Stimulated activated CD4-positive, alpha-beta T cell treated with anti-CD3 and anti-CD28 coated beads, Interleukin-12 subunit alpha, Interleukin-12 subunit beta, amount 100 ng/mL, for 24 hours (primary cell): ENCODE measurements at places on chromosomes 6 and 20.

DNA sequence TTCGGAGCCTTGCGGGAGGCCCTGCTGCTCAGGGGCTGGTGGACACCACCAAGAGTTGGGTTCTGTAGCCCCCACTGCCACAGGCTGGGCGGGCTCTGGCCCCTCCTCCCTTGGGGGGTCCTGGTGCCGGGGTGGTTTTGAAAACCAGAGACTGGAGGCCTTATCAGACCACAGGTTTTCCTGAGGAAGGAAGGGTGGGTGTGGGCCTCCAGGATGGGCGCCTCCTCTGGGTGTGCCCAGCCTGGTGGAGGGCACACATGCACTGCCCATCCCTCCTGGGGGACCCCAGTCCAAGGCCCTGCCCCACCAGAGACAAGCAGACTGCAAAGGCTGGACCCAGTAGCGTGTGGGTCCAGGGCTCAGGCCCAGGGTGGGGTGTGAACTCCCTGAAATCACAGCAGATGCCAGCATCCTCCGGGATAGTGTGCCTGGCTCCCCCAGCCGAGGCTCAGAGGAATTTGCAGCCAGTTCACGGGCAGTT is 13.5 kb upstream of the ZBTB46 start:
- DNase-seq, result no peak

DNA sequence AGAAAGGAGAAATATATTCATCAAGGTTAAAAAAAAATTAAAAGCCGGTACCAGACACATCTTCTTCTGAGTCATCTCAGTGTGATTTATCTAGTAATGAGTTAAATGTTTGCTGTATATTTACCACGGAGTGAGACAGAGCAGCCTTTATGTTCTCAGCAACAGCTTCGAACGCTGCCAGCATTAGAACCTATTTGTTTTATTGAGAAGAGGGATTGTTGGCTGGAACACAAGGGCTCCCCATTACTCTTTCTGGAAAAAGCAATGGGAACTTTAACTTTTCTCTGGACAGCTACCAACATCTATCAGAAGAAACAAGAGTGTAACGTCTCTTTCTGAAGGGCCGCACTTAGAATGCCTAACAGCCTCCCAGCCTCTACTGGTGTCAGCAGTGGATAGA is 105.3 kb upstream of the TAB2 start:
- no peak for DNase-seq

GRCh38 chr6:162153120-162153519 is 574.4 kb downstream of the PRKN start:
- DNase-seq, result no peak

GRCh38 chr6:111747396-111747795 is 125.9 kb downstream of the FYN start:
- no peak for DNase-seq

DNA sequence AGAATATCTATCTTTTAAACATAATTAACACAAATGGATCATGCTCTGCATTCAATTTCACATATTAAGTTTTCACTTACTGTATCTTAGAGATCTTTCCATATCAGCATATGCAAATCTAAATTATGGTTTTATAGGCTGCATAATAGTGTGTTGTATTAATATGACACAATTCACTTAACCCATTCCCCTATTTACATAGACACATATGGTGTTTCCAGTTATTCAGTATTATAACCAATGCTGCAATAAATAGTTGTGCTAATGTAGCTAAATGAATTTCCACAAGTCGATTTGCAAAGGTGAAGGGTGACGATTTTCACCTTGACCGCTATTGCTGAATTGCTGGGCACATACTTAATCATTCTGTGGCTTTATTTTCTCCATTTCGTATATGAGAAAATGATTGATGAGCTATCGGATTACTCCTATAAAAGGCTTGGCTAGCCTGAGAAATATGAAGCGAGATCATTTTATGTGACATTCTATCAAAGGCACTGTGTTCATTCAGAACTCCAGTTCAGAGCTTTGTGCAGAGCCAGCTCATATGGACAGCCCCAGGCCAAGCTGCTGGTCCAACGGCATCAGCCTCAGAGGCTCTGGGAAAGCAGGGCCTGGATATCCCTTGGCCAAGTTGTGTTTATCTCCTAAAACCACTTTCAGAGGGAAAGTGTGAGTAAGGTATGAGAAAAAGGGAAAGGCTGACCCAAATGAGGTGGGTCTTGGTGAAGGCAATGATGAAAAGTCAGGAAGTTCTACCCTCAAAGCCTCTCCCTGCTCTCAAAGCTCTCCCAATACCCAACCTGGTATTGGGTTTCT is 50.8 kb downstream of the GFOD1 start:
- no peak for DNase-seq

DNA sequence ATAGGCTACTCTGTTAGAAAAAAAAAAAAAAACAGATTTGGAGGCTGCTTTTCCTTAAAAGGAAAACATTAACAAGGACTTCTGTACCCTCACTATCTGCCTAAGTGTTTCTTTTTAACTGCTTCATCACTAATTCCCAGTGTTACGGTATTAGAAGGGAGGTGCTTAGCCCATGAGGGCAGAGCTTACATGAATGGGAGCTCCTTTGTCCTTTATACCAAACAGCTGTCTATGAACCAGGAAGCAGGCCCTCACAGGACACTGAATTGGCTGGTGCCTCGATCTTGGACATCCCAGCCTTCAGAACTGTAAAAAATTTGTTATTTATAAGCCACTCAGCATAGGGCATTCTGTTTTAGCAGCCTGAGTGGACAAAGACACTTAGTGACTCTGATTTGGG is 215.6 kb upstream of the NRSN1 start:
- no peak for DNase-seq

DNA sequence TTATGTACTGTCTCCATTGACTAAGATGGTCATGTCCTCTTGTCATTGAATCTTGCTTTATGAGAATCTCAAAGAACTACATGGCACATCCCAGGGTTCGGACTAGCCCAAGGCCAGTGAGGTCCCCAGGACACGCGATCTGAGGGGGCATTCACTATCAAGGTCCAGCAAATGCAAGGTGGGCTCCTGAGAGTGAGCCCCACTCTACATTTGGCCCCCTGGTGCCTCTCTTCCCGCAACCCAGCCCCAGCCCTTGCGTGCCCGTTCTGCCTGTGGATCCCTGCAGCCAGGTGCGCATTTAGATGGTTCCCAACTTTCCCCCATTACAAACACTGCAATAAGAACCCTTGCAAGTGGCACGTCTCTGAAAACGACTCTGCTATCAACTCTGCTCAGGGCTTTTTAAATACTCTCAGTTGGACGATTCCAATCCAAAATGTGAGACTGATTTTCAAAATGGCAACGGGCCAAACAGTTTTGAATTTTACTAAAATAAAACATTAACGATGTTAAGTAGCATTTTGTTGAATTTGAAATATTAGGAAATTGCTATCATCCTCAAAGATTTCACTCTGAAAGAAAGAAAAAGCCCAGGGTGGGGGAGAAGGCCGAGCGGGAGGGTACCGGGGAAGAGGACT is 59.6 kb downstream of the NFATC2 start:
- DNase-seq, result no peak

GRCh38 chr20:41072915-41073314 is 44.3 kb downstream of the TOP1 start:
- no peak for DNase-seq

- DNase-seq, result no peak
These were observed 215.3 kb upstream of the HS3ST5 start for GRCh38 chr6:114558153-114558552.

DNA sequence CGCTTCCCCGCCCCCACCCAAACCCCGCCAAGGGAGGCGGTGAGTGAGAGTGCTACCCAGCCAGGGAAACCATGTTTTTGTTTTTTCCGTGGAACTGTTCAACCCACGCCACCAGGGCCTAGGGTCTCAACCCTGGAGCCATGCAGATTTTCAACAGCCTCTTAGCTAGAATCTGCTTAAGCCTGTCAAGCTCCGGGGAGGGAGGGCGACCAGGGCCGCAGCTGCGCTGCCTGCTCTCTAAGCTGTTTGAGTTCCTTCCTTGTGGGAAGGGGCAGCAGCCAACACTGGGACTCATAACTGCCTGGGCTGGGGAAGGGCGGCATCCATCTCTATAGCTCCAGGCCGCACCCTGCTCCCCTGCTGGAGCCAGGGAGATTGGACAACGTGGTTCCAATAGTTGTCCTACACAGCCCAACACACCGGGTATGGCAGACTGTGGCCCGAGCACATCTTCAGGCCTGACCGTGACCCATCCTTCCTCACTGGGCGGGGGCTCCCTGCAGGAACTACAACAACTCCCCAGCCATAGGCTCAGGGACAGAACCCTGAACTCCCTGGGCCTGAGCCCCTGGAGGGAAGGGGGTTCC is 1065.7 kb upstream of the MANEA start:
- DNase-seq, result no peak

DNA sequence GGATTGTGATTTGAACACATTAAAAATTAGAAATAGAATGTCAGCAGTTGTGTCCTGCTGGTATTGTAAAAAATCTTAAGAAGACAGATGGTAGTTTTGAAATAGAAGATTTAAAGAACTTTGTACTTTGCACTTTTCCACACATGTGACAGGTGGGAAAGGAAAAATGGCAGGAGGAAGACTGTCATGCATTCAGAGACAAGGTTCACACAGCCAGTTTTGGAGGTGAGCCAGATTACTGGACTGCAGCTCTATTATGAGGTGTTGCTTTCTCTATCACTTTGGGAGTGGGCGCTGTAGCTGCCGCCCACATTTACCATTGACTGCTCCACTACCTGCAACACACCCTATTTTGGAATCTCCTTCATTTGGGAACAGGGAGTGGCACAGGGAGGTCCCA is 12.1 kb upstream of the NDUFAF4 start:
- no peak for DNase-seq

GRCh38 chr6:10532392-10532791 is 11.2 kb downstream of the GCNT2 start:
- no peak for DNase-seq

GRCh38 chr6:117906507-117906957 is 532 bp upstream of the SLC35F1 start:
- DNase-seq, result no peak

GRCh38 chr6:149448821-149449453 is 35.9 kb downstream of the ZC3H12D start:
- no peak for DNase-seq

DNA sequence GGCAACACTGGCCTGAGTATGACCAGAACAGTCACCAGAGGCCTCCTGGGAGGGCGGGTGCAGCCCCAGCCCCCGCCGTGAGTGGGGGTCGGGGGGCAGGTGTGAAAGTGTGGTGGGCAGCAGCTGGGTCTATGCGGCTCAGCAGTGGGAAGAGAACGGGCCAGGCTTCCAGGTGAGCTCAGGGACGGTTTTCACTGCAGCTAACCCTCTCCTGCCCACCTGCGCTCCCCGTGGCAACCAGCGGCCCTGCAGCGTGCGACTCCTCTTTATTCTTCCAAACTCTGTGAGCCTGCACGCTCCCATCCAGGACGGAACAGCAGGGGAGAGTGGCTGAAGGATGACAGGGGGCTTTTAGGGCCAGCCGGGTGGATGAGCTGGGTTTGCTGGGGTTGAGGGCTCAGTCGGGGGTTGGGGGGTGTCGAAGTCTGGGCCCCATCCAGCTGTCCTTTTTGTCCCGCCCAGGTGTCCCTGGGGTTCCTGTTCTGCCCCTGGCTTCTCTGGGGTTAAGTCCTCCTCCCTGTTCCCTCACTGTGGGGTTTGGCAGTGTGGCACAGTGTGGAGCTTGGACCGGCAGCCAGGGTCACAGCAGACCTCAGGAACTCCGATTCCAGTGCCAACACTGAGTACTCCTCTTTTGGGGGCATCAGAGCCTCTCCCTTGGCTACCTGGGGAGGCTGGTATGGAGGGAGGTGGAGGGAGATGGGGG is 859 bp upstream of the BIRC7 start:
- DNase-seq, result no peak

DNA sequence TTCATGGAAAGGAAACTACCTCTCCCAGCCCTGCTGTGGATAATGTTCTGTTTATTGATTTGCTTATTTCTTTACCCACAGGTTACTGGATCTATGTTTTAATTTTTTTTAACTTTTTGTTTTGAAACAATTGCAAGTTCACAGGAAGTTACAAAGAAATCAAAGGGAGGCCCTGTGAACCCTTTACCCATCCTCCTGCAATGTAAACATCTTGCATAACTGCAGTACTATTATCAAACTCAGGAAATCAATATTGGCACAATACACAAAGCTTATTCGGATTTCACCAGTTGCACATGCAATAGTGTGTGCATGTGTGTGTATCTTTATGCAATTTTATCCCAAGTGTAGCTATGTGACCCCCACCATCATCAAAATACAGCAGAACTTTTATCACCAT is 398.0 kb downstream of the BTBD3 start:
- no peak for DNase-seq

- no peak for DNase-seq
These were observed 48.0 kb downstream of the MUC22 start for GRCh38 chr6:31058128-31058894.

- DNase-seq, result no peak
These were observed 21.2 kb upstream of the CCN6 start for GRCh38 chr6:112032728-112033127.

GRCh38 chr6:33029328-33030184 is 20.2 kb upstream of the HLA-DOA start:
- DNase-seq, result no peak

GRCh38 chr6:113694278-113695077 is 162.7 kb upstream of the MARCKS start:
- no peak for DNase-seq

DNA sequence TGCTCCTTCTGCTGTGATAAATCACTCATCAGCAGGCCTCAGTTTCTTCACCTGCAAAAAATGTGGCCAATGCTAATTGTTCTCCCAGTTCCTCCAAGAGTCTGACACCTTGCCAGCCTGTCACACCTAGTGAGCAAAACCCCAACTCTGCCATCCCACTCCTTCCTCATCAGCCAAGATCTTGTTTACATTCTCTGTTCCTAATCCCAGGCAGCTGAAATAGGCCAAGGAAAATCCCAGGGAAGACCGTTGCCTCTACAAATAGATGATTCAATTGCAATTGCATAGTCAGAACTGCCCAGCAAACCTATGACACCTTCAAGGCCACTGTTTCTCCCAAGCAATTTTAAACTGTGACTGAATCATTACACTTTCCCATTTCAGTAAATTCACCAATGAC is 78.7 kb downstream of the GMDS start:
- no peak for DNase-seq

- no peak for DNase-seq
These were observed 7.7 kb downstream of the NKAIN2 start for GRCh38 chr6:123811378-123811777.

- no peak for DNase-seq
These were observed 28.3 kb upstream of the KIF3B start for GRCh38 chr20:32249030-32249738.

GRCh38 chr6:159718634-159719033 is 8.7 kb upstream of the WTAP start:
- no peak for DNase-seq

DNA sequence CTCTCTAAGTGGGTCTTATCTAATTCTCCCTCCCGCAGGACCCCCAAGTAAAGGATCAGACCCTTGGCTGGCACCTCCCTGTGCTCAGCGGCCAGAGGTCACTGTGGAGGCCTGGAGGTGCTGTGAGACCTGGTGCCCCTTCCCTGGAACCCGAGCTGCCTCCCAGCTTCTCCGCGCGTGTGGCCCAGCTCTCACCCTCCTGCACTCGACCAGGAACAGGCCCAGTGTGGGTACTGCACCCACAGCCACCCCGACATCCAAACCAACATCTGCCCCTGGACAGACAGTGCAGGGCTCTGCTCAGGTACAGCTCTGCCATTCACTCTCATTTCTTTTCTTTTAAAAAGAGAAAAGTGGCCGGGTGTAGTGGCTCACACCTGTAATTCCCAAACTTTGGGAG is 42.4 kb downstream of the TMEM242 start:
- DNase-seq, result no peak

GRCh38 chr20:64233725-64234124 is 21.8 kb upstream of the PCMTD2 start:
- no peak for DNase-seq
